ENCODE measurements at places on chromosomes 12 and 14.

DNA sequence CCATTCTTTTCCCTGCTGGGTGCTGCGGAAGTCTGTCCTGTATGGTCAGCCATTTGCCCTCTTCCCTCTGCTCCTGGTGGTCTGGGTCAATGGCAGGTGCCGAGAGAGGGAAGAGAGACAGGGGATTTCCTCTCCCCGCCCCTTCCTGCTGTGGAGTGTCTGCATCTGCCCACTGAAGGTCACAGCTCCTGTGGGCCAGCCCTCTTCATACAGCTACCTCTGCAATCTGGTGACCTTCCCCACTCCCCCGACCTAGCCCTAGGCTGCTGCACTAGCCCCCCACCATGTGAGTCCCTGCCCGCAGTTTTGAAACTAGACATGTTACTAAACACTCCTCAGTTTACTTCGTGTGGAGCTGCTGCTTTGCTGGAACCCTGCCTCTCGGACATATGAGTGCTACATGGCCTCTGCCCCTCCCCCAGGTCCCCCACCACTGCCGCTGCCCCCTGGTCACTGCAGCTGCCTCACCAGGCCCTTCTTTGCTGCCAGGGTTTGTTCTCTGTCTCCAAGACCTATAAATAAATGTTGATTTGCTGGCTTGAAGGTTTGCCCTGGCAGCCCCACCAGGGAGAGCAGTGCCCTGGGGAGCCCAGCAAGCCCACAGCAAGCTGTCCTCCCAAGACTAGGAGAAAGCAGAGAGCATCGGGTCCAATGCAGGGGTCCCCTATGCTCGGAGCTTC, 102.9 kb downstream of the DPF3 start:
- DNase-seq, result no peak

- DNase-seq, result no peak
These were observed 408.3 kb downstream of the EGLN3 start for GRCh38 chr14:33542338-33543287.

DNA sequence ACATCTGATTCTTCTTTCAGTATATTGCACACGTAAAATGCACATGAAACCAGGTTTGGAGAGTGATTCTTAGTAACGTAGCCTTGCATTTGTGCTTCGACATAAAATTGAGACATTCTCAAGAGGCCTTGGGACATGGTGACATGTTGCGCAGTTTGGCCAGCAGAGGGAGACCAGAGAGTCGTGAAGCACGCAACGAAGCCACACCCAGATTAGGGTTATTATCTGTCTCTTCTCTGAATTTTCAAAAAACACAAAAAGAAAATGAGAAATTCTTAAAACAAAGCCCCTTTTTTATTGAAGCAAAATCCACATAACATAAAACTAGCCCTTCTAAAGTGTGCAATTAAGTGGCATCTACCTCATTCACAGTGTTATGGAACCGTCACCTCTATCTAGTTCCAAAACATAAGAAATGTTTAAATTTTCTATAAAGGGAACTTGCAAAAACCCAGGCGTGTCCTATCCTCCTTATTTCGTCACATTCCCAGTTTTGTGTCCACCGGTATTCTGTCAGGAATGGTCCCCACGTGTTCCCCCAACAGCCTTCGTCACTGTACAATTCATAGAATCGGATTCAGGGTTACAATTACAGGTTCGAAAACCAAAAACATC, 108.8 kb upstream of the ATF7IP start:
- no peak for DNase-seq

GRCh38 chr12:117069926-117070900, 29.0 kb downstream of the TESC start:
- no peak for DNase-seq

DNA sequence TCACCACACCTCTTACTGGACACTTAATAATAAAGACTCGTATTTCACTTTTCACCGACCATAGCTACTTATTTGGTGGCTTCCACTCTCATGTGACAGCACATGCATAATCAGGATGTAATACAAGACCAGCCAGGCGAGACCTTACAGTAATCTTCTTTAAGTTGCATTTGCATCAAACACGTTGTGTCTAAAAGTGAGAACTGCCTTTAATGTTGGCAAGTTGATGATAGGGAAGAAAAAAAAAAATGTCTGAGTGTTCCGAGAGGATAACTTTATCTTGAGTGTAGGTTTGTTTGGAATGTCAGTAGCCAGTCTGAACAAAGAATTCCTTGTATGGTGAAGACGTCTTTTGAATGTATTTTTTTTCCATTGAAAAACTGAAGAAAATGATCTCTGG, 440.4 kb downstream of the ADAMTS20 start:
- no peak for DNase-seq

DNA sequence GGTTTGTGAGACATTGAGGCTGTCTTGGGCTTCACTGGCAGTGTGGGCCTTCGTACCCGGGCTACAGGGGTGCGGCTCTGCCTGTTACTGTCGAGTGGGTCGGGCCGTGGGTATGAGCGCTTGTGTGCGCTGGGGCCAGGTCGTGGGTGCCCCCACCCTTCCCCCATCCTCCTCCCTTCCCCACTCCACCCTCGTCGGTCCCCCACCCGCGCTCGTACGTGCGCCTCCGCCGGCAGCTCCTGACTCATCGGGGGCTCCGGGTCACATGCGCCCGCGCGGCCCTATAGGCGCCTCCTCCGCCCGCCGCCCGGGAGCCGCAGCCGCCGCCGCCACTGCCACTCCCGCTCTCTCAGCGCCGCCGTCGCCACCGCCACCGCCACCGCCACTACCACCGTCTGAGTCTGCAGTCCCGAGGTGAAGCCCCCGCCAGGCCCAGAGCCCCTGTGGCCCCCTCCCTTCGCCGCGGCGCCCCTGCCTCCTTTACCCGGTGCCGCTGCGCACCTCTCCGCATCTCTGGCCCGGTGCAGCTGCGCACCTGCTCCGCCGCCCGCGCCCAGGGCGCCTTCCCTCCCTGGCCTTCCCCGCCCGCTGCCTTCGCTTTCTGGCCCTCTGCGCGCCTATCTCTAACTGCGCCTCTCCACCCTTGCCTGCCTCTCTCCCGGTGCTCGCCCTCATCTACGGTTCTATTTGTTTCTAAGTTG, at the start of gene ENO2:
Gene ENO2, plus strand, starts transcription at position 335 of the 701 bp plus-strand sequence. CDS start 1,253 bp downstream, outside the sequence.
- no peak for DNase-seq

GRCh38 chr14:60064491-60065072, 27.1 kb upstream of the PCNX4 start:
- no peak for DNase-seq

GRCh38 chr12:132511516-132512196, 21.7 kb downstream of the FBRSL1 start:
- no peak for DNase-seq
